ENCODE measurements at places on chromosomes 4 and X.

DNA sequence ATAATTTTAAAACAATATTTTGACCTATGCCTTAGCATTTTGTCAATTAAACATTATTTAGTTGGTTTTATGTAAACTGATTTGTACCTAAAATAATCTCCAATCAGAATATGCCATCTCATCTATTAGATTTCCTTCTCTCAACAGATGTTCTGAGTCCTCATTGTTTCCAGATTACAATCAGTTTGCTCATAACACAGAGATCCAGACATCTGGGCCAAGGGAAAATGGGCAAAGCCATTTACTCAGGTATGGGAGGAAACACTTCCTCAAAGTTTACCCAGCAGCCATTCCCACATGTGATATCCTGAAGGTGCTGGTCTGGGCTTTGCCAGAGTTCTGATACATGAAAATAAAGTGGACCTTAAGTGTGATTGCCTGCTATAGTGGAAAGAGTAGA lies 217.9 kb upstream of the GPC4 start:
- DNase-seq: no peak

DNA sequence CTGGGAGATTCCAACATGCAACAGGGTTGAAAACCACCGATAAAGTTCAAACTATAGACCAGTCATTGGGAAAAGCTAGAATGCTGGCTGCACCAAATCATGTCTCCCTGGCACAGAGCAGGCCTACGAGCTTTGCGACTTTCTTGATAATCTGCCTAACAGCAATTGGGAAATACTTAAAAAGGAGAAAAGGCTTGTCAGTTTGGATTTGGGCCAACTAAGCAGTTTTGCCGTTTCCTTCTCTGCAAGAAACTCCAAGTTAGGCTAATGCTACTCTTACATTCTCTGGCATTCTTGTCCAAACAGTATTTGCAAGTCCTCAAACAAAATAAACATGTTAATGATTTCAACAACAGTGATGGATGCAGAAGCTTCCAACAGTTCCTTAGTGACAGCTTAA lies 87.9 kb downstream of the PDK3 start:
- no peak for DNase-seq

GRCh38 chr4:153153339-153153871 lies 50.8 kb upstream of the TRIM2 start:
- DNase-seq: peak; percentile 41

DNA sequence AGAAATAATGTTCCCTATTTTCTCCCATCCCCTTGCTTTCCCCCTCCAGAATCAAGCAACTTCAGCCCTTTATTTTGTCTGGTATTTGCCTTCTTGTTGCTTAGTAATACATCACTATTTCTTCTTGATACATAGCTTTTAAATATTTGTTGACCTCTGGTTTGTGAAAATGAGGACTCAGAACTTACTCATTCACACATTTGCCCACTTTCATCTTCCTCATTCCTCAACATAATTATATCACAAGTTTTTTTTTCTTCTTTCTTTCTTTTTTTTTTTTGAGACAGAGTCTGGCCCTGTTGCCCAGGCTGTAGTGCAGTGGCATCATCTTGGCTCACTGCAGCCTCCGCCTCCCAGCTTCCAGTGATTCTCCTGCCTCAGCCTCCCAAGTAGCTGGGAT lies 28.9 kb upstream of the NDUFC1 start:
- no peak for DNase-seq

GRCh38 chr4:78951862-78952472 lies 12.7 kb upstream of the PAQR3 start:
- DNase-seq: no peak

GRCh38 chrX:46642145-46642544 lies 68.6 kb downstream of the CHST7 start:
- DNase-seq: no peak

- no peak for DNase-seq
Observed at GRCh38 chrX:69070949-69071650, 94.2 kb downstream of the PJA1 start.

DNA sequence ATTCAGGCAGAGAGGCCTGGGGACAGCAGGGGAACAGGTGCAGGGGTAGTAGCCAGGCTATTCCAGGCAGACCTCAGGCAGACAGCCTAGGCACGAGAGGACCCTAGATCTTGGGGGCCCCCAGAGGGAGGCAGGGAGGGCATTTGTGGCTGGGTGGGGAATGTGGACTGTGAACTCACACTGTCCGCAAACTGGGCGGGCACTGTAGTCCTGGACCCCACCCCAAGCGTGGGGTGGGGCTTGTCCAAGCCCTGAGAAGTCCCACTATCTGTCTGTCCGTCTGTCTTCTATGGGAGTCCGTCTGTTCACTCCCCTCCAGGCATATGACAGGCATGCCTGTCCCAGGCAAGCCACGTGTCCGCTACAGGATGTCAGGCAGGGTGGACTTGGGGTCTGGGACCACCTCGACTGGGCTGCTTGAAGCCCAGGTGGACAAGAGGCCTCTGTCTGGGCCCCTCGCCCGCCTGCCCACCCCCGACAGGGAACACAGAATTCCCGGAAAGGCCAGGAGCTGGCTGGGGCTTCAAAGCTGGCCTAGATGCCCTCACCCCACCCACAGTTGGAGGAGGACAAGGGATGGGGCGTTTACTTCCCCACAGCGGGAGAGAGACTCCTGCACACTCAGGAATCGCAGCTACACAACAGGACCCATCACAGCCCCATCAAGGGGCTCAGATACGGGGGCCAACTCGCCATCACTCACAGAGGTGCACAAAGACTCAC lies at the start of gene SLC38A5:
TSS of gene SLC38A5 (minus strand) at position 151 of the 723 bp plus-strand sequence. CDS start 2,336 bp downstream, outside the sequence.
- DNase-seq: no peak

- DNase-seq: no peak
Observed at GRCh38 chrX:39304746-39305145, 503.5 kb downstream of the MID1IP1 start.

GRCh38 chr4:143417679-143418403 lies 81.2 kb downstream of the GAB1 start:
- no peak for DNase-seq

DNA sequence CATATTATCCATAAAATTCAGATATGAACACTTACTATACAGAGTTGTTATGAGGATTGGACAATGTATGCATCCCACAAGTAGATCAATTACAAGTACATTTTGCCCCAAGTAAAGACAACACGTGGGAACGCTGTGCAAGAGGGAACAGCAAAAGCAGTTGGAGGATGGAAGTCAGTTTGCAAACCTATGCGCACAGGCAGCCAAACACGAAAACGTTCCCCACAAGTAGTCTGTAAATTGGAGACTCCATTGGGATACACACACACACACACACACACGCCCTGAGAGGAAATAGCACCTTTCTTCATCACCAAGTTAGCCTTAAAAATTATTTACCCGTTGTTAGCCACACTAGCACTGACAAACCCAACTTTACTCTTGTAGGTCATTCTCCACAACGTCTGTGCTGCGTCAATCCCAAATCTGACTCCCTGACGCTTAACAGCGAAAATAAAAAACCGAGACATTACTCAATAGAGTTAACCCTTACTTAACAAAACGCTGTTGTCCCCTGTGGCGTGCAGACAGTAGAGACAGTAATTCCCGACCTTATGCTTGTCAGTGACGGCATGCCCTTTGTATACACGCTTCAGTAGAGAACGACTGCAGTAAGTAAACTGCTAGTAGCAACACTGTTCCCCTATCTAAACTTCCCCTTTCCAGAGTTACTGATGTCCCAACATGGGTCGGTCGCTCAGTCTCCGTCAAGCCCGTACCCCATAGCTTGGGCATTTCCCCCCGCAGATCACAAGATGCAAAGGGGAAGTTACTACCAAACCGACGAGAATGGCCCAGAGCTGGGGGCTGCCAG lies 730 bp downstream of the MANBA start:
- DNase-seq: peak; percentile 12

- DNase-seq: no peak
Observed at GRCh38 chrX:115183980-115184379, 5.2 kb upstream of the RBMXL3 start.

GRCh38 chr4:127229855-127230608 lies 402.7 kb upstream of the INTU start:
- DNase-seq: no peak

- no peak for DNase-seq
Observed at GRCh38 chrX:17047224-17047623, 100.8 kb downstream of the REPS2 start.

- no peak for DNase-seq
Observed at GRCh38 chrX:132267392-132267791, 48.1 kb upstream of the RAP2C start.

GRCh38 chrX:66633541-66633940 lies 5.3 kb downstream of the EDA2R start:
- DNase-seq: no peak

- no peak for DNase-seq
Observed at GRCh38 chrX:130165181-130165702, 399 bp downstream of the AIFM1 start.

DNA sequence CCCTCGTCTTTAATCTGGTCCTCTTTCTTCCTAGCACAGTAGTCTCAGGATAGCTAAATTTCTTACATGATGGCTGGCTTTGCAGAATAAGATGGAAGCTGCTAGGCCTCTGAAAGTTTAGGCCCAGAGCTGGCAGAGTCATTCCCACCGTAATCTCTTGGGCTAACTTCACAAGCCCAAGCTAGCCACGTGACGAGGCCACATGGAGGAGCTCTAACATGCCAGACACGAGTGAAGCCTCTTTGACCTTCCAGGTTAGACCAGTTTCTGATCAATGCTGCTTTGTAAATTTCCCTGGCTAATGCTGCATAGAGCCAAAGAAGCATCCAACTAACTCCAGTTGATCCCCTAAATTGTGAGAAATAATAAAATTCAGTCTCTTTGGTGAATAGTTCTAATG lies 9.5 kb upstream of the CENPE start:
- no peak for DNase-seq

GRCh38 chr4:108793415-108793814 lies 30.6 kb upstream of the ETNPPL start:
- no peak for DNase-seq

- DNase-seq: no peak
Observed at GRCh38 chr4:164509951-164510350, 244.0 kb upstream of the SMIM31 start.

- no peak for DNase-seq
Observed at GRCh38 chrX:96752781-96753180, 68.1 kb downstream of the DIAPH2 start.

GRCh38 chr4:39626261-39626660 lies 12.4 kb downstream of the SMIM14 start:
- DNase-seq: no peak

- DNase-seq: no peak
Observed at GRCh38 chrX:109187473-109188168, 294.3 kb downstream of the GUCY2F start.

DNA sequence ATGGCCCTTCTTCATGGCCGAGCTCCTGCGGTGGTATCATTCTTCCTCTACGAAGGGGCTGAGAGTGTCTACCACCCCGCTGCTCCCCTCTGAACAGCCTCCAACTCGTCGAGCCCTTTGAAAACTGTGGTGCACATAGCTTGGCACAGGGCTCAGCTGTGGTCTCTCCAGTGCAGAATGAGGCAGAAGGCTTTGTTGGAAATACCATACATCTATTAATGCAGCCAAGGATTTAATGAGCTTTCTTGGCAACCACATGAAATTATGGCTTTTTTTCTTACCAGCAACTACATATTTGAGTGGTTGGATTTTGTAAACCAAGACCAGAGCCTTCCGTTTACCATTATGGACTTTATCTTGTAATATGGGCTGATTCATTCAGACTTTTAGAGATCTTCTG lies 61.7 kb upstream of the CBR4 start:
- DNase-seq: no peak

DNA sequence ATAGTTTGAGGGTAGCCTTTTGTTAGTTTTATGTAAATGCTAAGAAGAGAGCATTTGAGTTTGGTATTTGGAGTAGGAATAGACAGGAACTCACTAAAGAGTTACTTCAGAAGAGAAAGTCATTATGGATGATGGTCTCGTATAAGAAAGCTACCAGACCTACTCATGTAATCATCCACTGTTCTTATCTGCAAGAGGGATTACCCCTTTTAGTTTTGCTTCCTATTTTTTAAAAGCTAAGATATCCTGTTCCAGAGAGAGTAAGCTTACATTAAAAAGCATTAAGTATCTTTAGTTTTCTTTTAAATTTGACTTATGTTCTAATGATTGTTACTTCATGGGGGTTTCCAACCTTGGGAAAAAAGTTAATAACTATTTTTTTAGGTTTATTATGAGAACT lies 12.5 kb upstream of the ART3 start:
- DNase-seq: no peak

DNA sequence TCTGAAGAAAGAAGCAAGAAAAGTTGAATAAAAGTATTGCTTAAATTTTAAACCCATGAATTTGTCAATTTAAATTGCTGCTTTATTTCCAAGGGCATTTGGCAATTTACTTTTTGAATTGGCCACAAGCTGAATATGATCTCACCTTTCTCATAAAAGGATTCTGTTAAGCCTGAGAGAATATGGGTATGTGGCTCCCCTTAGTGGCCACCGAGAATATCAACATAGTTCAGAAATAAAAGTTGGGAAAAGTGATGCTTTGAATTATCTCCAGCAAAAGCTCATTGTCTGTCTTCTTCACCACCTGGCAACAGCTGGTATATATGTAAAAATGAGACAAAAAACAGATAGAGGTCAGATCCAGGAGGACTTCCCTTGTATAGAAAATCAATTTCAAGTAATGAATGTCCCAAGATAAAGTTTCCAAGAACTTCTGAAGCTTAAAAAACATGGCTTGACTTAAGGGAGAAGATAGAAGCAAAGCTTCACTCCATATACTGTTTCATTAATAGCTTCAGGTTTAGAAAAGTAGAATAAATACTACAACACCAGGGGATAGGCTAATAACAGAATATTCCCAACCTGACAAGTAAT lies 290.7 kb upstream of the FAM241A start:
- DNase-seq: no peak

DNA sequence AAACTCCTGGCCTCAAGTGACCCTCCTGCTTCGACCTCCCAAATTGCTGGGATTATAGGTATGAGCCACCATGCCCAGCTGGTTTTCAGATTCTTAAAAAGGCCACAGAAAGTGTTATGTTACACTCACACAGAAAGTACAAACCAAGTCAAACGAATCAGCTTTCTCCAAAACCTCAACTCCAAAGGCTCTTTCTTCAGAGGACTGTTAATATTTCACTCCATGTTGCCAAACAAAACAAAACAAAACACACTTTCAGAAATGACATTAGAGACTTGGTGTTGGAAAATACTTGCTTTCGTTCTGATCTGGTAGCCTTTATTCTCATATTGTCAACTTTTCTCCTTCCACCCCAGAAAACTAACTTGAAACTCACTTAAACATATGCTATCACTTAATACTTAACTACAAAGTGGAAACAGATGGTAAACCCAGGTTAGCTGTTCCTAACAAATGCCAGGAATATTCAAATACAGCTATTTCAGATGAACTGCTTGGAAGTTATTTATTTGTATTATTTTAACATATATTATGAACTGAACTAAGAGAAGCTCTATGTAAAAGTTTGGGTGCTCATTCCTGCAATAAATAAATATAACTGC lies 34.7 kb downstream of the RLIM start:
- no peak for DNase-seq

GRCh38 chr4:166600264-166600663 lies 634.0 kb downstream of the SPOCK3 start:
- DNase-seq: no peak

DNA sequence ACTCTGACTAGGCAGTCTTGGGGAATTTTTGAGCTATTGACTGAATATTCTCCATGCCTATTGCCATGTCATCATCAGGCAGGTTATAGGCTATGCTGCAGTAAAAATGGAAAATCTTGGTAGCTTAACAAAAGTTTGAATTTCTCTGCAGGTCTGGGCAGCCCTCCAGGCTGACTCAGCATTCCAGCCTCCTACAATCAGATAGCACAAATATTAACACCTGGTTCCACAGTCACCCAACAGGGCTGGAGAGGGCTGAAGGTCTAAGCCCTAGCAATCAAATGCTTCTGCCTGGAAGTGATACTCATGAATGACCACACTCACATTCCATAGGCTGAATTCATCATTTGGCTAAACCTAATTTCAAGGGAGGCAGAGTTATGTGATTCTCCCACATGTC lies 9.6 kb upstream of the PPP3CA start:
- no peak for DNase-seq
